Retinal pigment epithelial cell (primary cell): ENCODE measurements at places on chromosomes 12 and 14.
A peak's percentile ranks its signal among the peaks of the same experiment; 100 is the strongest.

DNA sequence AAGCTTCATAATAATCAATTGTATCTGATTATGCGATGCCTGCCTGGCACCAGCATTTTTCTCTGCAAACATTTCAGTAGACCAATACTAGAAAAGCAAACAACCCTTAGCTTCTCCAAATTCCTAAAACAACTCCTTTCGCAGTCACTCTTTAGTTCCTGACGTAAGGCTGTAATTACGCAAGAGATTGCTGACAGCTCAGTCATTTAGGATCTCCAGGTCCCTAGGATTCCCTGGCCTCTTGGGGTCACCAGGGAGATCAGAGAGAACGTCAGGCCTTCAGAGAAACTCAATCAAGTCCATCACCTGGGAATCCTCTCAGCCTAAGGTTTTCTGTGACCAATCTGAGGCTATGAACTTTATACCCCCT, 390.6 kb downstream of the PAWR start:
- no peak for DNase-seq

- no peak for DNase-seq
Observed at GRCh38 chr12:113021500-113021899, 35.0 kb upstream of the DTX1 start.

- no peak for DNase-seq
Observed at GRCh38 chr14:105876829-105877228, 350.4 kb downstream of the TMEM121 start.

DNA sequence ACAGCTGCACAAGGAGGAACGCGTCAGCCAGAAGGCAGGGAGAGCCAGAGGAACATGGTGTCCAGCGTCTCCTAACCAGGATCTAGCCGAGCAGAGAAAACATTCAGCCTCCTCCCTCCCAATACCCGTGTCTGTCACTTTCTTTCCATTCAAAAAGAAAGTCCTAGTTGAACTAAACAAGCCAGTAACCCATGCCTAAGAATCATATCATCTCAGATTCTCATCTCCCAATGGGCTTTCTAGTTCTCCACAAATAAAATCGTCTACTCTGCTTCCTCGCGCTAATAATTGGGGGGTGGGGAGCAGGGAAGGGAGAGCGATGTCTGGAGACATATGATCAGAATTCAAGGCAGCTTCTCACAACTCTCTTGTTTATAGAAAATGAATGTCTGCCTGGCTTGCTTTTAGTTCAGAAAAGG, 7.4 kb downstream of the NKX2-1 start:
- DNase-seq: no peak

DNA sequence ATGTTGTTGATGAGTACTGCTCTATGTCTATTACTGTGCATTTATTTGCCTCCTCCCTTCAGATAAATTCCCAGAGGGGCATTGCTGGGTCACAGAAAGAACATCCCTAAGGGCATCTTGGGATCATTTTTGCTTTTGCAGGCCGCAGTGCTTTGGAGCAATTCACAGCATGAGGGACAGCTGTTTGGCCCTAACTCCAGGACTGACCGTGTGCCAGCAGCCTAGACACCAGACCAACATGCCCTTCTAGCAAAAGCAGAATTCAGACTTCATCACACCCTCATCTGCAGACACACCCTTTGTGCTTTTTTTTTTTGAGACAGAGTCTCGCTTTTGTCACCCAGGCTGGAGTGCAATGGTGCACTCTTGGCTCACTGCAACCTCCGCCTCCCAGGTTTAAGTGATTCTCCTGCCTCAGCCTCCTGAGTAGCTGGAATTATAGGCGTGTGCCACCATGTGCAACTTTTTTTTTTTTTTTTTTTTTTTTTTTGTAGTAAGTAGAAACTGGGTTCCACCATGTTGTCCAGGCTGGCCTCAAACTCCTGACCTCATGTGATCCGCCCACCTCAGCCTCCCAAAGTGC, 31.0 kb downstream of the RNF34 start:
- no peak for DNase-seq

DNA sequence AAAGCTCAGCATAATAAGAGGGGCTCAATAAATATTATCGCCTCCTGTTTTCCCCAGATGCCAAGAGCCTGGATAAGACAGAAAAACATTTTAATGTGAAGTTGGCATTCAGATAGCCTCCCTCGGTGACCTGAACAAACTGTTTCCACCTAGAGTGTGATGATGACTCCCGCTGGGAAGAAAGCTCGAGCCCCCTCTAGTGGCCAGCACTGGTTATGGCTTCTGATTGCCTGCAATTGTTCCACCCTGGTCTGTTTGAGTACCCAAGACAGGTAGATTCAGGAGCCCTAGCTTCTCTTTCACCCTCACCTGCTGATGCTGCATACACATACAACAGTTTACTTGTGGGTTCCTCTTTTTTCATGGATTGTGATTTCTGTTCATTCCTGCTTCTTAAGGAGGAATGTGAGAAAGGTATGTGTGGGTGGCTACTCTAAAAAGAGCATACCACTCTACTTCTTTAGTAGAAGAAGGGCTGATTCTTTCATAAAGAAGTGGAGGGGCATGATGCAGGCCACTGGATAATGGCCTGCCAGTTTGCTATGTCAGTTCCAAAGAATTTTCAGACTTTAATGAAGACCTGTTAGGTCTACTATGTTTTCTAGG, 6.4 kb downstream of the ERG28 start:
- DNase-seq: no peak

GRCh38 chr12:16062611-16063010, 151.5 kb downstream of the DERA start:
- DNase-seq: no peak

DNA sequence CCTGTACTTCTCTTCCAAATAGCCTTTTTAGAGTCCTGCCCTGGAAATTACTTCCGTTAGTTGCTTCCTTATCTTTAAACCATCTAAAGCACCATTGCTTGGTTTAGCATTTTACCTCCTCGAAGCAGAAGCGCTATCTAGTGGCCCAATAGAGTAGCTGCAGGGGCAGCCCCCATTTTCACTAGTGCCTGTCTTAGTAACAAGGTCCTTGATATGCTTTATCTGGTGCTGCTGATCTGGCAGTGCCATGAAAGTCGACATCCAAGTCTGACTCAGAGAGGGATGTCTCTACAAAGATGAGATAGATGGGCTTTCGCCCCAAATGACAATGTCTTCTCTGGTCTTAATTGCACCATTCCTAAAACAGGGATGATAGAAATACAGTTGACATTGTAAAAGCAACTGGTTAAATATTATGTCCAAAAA, 25.0 kb upstream of the CIT start:
- peak; percentile 34 for DNase-seq

GRCh38 chr12:123482876-123483275, 24.9 kb downstream of the SNRNP35 start:
- no peak for DNase-seq

- no peak for DNase-seq
Observed at GRCh38 chr12:90999527-90999926, 5.2 kb downstream of the EPYC start.

- DNase-seq: no peak
Observed at GRCh38 chr12:3124917-3125316, 47.7 kb downstream of the TSPAN9 start.

- DNase-seq: no peak
Observed at GRCh38 chr12:93777254-93777653, 100.1 kb downstream of the CRADD start.
